Neural cell (in vitro differentiated cells): ENCODE measurements at places on chromosomes 7 and 10. TPM values are rescaled to one million over a fixed set of nuclear protein-coding genes. Genes with fewer than 3 reads are reported as not detected.

ASB10 gene
- polyA plus RNA-seq: not detected in 2 replicates

SRRT gene
- polyA plus RNA-seq: 59.9 and 65.2 TPM in 2 replicates

TUBAL3 gene
- not detected in 2 replicates for polyA plus RNA-seq

NPC1L1 gene
- 0.20 TPM in 1 of 2 replicates, not detected in the other for polyA plus RNA-seq

POM121L12 gene
- polyA plus RNA-seq: not detected in 2 replicates

TAS2R4 gene
- 2.3 and 2.4 TPM in 2 replicates for polyA plus RNA-seq

FAM25C gene
- not detected in 2 replicates for polyA plus RNA-seq

OR13A1 gene
- 0.11 and 0.32 TPM in 2 replicates for polyA plus RNA-seq

ST8SIA6 gene
- polyA plus RNA-seq: 0.20 and 0.41 TPM in 2 replicates

C7orf57 gene
- polyA plus RNA-seq: not detected in 2 replicates

CYP2E1 gene
- 1.7 and 4.0 TPM in 2 replicates for polyA plus RNA-seq

MYOF gene
- 0.47 TPM in 1 of 2 replicates, not detected in the other for polyA plus RNA-seq

LMOD2 gene
- polyA plus RNA-seq: not detected in 2 replicates

HYAL4 gene
- 0.64 TPM in 1 of 2 replicates, not detected in the other for polyA plus RNA-seq

TRPV5 gene
- polyA plus RNA-seq: 0.52 TPM in 1 of 2 replicates, not detected in the other

ERVW-1 gene
- not detected in 2 replicates for polyA plus RNA-seq
